GM12878 (cell line): ENCODE measurements at places on chromosomes 3 and 15.

DNA sequence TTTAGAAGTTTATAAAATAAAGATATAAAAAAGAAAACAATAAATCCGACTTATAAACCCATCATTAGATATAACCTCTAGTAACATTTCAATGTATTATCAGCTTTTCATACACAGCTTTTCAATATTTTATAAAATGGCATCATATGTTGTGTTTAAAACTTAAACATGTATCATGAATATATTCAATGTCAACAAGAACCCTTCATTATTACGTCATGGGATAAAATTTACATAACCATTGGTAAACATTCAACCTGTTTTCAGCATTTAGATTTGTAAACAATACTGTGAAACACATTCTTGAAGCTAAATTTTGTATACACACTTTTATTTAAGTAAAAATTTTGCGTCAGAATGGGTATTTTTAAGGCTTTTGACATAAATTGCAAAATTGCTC is 153.4 kb upstream of the SOX14 start:
- no peak for DNase-seq

DNA sequence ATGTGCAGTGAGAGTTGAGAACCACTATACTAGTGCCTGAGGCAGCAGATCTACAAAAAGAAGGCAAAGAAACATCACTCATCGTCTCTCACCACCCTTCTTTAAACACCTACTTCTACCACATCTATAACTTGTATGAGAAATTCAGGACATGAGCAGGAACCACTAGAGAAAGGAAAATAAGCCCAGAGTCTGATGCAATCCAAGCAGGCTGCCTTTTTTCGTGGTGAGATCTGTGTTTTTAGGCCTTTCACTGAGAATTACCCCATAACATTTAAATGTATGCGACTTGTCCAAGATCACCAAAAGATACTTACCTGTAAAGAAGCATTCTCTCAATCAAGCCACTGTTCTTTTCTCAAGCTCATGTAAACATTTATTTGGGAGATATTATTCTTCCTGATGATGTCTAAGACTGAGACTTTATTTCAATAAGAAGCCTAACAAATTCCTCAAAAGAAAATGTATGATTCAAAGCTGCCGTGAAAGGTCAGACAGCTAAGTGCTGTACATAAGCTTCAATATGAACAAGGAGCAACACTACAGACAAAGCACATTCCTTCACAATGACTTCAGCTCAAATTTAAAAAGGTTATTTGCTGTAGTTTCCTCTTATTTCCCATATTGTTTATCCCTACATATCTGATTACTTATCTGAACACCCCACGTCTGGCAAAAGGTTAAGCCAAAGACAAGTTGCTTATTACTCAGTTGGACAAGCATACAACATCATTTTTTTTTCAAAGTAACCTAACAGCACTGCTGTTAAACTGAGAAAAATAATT is 16.5 kb downstream of the SPICE1 start:
- no peak for DNase-seq

- DNase-seq, result no peak
These were observed 1.1 kb downstream of the NOX5 start for GRCh38 chr15:69015591-69015990.

- DNase-seq, result no peak
These were observed 88.1 kb downstream of the VPS8 start for GRCh38 chr3:184899953-184900595.

- DNase-seq, result no peak
These were observed 6.9 kb downstream of the SLC38A3 start for GRCh38 chr3:50211930-50212329.

- no peak for DNase-seq
These were observed 28.3 kb downstream of the CYP19A1 start for GRCh38 chr15:51310064-51310463.

DNA sequence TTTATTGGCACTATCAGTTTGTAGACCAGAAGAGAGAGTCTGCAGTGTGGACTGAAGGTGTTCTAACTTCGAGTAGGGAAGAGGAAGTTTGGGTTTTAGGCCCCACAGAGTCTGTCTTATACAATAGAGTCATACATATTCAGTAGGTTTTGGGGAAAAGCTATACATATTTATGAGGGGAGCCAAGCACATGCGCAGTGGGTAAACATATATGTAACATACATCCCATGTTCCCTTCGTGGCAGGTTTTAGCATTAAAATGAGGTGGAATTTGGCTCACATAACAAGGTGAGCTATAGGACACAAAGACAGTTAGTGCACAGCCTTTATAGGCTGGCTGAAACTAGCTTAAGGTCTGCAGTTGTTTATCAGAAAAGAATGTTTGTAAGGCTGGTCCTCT is 4.9 kb downstream of the GALK2 start:
- no peak for DNase-seq

DNA sequence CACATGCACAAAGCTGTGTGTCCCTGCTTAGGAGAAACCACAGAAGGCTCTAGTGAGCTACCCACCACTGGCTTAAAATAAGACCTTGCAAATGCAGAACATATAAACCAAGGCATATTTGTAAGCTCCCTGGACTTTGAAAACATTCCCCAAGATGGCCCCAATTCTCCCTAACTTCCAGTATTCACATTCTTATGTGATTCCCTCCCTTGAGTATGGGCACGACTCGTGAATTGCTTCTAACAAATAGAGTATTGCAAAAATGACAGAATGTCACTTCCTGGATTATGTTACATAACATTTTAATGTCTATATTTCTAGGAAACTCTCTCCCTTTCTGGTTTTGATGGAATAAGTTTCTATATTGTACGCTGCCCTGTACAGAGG is 131.8 kb upstream of the MCTP2 start:
- no peak for DNase-seq

- no peak for DNase-seq
These were observed at the start of gene SPESP1 for GRCh38 chr15:68930268-68931022. TSS of gene SPESP1 (plus strand) at chr15:68930525. CDS start at chr15:68930654, 129 bp downstream.

DNA sequence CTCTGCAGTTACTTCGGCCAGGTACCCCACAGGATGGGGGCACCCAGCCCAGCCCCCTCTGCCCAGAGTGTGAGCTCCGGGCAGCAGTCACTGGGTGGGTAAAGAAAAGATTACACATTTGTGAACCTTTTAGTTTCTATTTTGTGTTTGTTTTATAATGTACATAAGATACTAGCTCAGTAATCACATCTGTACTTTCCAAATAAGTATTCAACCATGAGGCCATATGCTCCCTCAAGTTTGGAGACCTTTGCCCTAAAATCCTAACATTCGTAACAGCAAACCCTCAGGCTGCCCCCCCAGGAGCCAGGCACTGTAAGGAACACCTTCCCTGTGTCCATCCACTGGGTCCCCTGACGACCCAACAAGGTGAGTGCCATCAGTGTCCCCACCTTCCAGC is 68.3 kb upstream of the SLC6A6 start:
- no peak for DNase-seq

GRCh38 chr3:48372377-48372770 is 355 bp downstream of the FBXW12 start:
- no peak for DNase-seq

- no peak for DNase-seq
These were observed 136.4 kb downstream of the MAGI1 start for GRCh38 chr3:65902304-65902793.
